Activated naive CD4-positive, alpha-beta T cell treated with anti-CD3 and anti-CD28 coated beads for 36 hours (primary cell): ENCODE measurements at places on chromosomes 1 and 21. TPM values are rescaled to one million over a fixed set of nuclear protein-coding genes. Genes with fewer than 3 reads are reported as not detected.

The C1orf185 gene
- not detected for total RNA-seq

The CRABP2 gene
- total RNA-seq = 0.45 TPM

The CCDC24 gene
- total RNA-seq = 0.91 TPM

The TRAF3IP3 gene
- 113 TPM for total RNA-seq

GRCh38 chr1:16617778-16618580, 4.6 kb upstream of the NBPF1 start:
- H3K27ac ChIP-seq = no peak overlapping the region
- no peaks in the 10 kb centered on the region for H3K27me3 ChIP-seq
- H3K36me3 ChIP-seq = no peaks in the 10 kb centered on the region
- H3K4me1 ChIP-seq = no peaks in the 10 kb centered on the region
- H3K4me3 ChIP-seq = no peak overlapping the region

DNA sequence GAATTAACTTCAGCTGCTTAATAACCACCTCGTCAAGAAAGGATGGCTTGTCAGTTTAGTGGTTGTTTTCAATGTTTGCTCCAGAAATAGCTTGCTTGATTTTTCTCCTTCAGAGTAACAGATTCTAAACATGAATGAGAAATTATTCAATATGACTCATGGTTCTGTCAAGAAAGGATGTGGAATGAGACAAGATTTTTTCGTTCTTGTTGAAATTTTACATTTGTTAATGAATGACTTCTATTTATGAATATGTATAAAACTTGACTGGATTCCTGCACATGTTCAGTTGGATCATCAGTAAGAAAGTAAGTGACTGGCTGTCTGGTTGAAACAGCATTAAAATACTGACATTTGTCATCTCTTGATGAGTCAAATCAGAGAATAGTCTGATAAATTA, 38.3 kb downstream of the IFI44 start:
- H3K4me3 ChIP-seq = no peak overlapping the region
- H3K4me1 ChIP-seq = no peaks in the 10 kb centered on the region
- H3K27ac ChIP-seq = no peak overlapping the region
- H3K27me3 ChIP-seq = peaks cover 5% of the 10 kb centered on the region
- no peaks in the 10 kb centered on the region for H3K36me3 ChIP-seq

GRCh38 chr1:33297911-33298622, 22.8 kb downstream of the A3GALT2 start:
- H3K27me3 ChIP-seq = no peaks in the 10 kb centered on the region
- H3K4me3 ChIP-seq = no peak overlapping the region
- peaks cover 9% of the 10 kb centered on the region for H3K36me3 ChIP-seq

DNA sequence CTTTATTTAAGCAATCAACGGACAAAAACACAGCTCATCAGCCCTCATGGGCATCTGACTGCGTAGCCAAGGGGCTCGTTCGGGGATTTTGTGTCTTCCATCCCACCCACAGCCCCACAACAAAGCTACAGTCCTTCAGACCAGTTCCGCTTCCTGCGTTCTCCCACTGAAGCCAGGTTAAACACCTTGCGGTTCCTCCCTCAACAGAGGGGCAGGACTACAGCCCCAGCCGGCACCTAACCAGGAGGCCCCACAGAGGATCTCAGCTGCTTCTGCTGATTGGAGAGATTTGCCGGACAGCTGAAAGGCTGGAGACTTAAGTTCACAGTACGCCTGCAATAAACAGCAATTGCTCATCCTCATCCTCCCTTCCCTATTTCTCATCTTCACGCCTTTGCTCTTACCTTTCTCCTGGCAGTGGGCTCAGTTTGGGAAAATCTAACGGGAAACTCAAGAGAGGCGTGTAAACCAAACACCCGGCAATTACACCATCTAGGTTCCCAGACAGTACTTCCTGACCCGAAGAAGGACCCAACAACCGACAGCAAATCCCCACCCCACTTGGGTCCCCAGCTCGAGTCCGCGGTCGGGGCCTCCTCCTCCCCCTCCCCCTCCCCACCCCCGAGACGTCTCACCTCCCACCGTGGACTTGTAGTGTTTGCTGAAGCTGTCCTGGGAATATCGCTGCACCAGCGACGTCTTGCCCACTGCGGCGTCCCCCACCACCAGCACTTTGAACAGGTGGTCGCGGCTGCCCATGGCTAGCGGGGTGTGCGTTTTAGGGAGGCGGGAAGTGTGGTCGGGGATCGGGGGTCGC, 876 bp downstream of the RAB29 start:
- peak overlapping the region; percentile 94 for H3K27ac ChIP-seq
- H3K4me3 ChIP-seq = peak overlapping the region; percentile 83
- peaks cover 21% of the 10 kb centered on the region for H3K36me3 ChIP-seq
- DNase-seq = peak; percentile 58

- no peak overlapping the region for H3K4me3 ChIP-seq
- no peak overlapping the region for H3K27ac ChIP-seq
- no peaks in the 10 kb centered on the region for H3K4me1 ChIP-seq
- DNase-seq = no peak
- peaks cover 5% of the 10 kb centered on the region for H3K27me3 ChIP-seq
Observed at GRCh38 chr1:232353001-232353400, 276.9 kb downstream of the SIPA1L2 start.

DNA sequence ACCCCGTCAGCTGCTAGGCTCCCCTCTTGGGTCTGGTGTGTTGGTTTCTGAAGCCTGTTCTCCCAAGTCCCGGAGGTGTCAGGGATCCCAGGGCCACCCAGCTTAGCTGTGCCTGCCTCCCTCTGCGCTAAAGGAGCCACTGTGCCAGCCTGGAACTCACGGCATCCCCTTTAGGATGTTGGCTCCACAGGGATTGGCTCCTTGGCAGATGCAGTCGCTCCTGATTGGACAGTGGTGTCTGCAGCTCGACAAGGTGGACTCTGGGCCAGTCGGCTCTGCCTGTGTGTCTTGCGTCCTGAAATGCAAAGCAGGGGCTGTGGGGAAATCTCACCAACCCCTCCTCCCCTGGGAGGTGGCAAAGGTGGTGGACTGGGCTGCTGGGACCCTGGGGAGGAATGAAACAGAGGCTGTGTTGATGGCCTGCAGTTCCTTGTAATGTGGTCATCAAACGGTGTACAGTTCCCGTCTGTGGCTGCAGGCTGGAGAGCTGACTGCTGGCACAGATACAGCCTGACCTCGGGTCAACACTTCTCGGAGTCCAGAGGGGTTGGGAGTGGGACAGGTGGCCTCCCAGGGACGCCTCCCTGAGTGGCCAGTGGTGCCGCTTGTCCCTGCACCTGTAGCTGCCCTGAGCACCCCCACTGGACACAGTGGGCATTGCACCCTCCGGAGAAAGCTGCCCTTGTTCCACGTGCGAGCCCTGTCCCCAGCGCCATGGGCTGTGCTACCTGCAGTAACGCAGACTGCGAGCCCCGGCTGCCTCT, 11.5 kb upstream of the KCNAB2 start:
- H3K36me3 ChIP-seq = peaks cover 37% of the 10 kb centered on the region
- peaks cover 67% of the 10 kb centered on the region for H3K4me1 ChIP-seq
- no peak overlapping the region for H3K27ac ChIP-seq
- no peak overlapping the region for H3K4me3 ChIP-seq
- H3K27me3 ChIP-seq = no peaks in the 10 kb centered on the region

- H3K27ac ChIP-seq = no peak overlapping the region
- no peak for DNase-seq
- H3K4me3 ChIP-seq = no peak overlapping the region
- peaks cover 58% of the 10 kb centered on the region for H3K36me3 ChIP-seq
- peaks cover 20% of the 10 kb centered on the region for H3K4me1 ChIP-seq
- H3K27me3 ChIP-seq = no peaks in the 10 kb centered on the region
Observed at GRCh38 chr1:117089996-117090395, 29.9 kb downstream of the TTF2 start.

DNA sequence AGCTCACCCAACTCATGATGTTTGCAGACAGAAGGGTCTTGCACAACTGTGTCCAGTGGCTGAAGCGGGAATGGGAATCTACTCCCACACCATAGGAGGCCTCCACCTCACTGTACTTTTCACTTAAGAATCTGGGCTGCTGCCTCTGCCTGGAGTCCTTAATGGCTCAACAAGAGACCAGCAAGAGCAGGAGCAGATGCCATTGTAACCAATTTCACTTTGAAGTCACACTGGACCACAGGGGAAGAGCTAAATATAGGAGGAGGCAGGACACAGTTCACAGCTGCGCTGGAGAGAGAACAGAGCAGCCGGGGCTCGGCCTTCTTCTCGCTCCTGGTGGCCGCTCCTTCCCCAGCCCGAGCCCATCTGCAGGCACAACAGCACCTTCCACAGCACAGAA, 120.4 kb downstream of the SIPA1L2 start:
- DNase-seq = no peak
- H3K4me1 ChIP-seq = no peaks in the 10 kb centered on the region
- no peaks in the 10 kb centered on the region for H3K36me3 ChIP-seq
- no peak overlapping the region for H3K4me3 ChIP-seq
- H3K27me3 ChIP-seq = peaks cover 2% of the 10 kb centered on the region
- no peak overlapping the region for H3K27ac ChIP-seq

GRCh38 chr1:20724364-20725188, 6.8 kb upstream of the KIF17 start:
- H3K4me3 ChIP-seq = no peak overlapping the region
- no peaks in the 10 kb centered on the region for H3K4me1 ChIP-seq
- H3K36me3 ChIP-seq = no peaks in the 10 kb centered on the region
- peaks cover 10% of the 10 kb centered on the region for H3K27me3 ChIP-seq

DNA sequence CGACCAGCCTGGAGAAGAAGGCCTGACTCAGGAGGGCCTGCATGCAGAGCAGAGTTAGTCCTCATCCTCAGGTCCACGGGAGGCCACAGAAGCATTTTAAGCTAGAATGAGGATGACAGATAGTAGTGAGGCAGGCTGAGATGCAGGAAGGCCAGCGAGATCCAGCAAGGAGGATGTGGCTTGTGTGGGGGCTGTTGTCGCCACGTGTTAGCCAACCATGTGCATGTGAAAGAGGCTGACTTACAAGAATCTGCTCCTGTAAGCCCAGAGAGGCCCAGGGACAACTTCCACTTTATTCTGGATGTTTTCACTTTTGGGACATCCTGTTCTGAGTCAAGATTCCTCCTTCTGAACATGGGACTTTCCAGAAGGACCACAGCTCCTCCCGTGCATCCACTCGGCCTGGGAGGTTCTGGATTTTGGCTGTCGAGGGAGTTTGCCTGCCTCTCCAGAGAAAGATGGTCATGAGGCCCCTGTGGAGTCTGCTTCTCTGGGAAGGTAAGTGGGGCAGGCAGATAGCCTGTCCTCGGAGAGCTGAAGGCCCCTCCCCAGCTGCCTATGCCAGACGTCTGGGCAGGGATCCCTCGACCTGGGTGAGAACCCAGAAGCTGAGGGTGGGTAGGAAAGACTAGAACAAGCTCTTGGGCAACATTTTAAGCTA, at the start of gene SLAMF8:
TSS of gene SLAMF8 (plus strand) at position 433 of the 661 bp plus-strand sequence. CDS start at position 459, 26 bp downstream.
- no peak within 1 kb of the TSS for H3K4me3 ChIP-seq
- H3K4me1 ChIP-seq = peaks cover 34% of the 10 kb centered on the region
- H3K27ac ChIP-seq = peak within 1 kb of the TSS; percentile 48
- H3K27me3 ChIP-seq = no peaks in the 10 kb centered on the region
- peak; percentile 76 for DNase-seq
